ENCODE measurements at places on chromosomes 2 and 18.

- DNase-seq, result no peak
Measured at GRCh38 chr2:222424276-222424728, at the start of gene SGPP2. Gene SGPP2 (plus strand): TSS chr2:222424543. CDS start chr2:222424603, 60 bp downstream.

DNA sequence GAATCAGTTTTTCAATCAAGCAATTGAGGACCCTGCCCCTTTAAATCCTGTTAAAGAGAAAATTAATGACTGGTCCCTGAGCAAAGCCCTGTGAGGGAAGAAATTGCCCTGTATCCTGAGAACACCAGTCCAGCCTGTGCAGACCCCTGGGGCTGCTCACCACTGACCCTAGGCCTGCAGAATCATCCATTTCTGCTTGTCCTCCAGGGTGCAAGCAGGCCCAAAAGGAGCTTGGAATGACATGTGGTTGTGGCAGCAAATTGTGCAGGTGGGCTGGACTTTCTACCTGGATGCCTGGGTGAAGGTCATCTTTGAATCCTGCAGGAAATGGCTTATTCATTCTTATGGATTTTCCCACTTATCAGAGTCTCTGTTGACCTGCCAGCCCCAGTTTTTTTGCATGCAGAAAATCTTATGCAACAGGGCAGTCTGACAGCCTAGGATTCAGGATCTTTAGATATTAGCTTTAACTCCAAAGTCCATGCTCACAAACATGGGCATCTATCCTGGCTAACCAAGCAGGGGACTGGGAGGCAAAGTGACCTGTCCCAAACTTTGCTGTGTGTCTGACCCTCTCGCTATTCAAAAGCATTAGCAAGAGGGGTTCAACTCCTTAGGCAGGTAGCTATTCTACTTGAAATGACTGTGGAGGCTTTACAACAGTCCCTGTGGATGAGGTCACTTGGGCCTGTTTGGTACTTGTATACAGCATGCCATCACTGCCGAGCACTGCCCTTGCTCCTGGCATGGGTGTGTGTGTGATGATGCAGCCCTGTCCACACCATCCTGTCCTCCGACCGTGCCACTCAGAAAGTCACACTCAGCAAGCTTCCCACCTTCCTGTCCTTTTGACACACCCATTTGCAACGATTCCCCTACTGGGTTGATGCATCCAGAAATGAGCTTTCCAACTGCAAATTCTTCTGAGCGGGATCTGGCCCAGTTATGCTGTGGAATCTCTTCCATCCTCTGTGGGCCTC is 85.3 kb downstream of the CAPN13 start:
- DNase-seq, result no peak

- DNase-seq, result no peak
Measured at GRCh38 chr2:136005462-136006196, 20.2 kb upstream of the DARS1 start.

- no peak for DNase-seq
Measured at GRCh38 chr2:230224458-230224857, 1.1 kb upstream of the SP140 start.

GRCh38 chr2:22904126-22904684 is 480.8 kb upstream of the KLHL29 start:
- peak; percentile 15 for DNase-seq

- no peak for DNase-seq
Measured at GRCh38 chr18:32049393-32050171, 31.0 kb downstream of the RNF125 start.

DNA sequence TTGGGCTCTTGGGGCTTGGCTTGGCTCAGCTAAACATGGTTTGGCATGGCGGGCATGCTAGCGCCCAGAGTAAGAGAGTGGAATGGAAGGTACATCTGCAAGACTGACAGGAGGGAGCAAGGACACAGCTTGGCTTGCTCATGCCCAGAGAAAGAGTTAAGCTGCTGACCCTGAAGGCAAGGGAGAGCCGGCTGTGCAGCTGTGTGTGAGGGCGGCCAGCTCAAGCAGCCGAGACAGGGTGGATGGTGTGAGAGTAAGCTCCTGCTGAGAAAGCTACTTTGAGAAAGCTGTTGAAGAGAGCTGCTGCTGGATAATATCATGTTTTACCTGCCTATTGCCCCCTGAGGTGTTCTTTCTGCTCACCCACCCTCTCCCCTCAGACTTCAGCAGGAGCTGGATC is 135.6 kb downstream of the CCBE1 start:
- no peak for DNase-seq
